ENCODE measurements at places on chromosomes 12 and 14.

DNA sequence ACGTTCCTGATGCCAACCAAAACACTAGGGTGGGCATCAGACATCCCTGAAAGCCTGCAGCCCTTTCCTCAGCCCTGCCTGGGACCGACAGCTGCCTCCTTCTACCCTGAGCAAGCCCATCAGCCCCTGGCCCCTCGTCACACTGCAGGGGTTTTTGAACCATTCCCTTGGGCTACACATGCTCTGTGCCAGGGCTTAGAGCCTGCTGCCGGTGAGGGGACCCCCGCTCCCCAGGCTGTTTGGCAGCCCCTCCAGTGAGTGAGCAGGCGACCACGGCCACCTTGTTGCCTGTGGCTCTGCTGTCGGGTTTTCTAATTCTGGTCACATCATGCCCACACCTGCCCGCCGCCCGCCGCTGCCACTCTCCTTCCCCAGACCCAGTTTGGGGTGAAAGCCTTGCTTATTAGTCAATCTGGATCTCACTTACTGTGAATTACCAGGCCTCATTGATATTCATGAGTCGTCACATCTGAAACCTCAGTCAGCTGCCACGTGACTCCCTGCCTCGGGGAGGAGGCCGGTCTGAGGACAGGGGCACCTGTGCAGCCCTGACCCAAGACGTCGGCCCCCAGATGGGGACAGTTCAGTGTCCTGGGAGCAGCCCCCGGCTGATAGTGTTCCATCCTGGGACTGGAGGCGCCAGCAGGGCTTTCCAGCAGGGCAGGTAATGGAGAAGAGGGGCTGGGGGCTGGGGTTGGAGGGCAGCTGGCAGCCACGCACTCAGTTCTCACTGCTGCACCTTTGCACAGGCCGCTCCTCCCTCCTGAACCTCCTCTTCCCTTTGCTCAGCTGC lies 163.0 kb downstream of the RBM19 start:
- DNase-seq, result no peak

DNA sequence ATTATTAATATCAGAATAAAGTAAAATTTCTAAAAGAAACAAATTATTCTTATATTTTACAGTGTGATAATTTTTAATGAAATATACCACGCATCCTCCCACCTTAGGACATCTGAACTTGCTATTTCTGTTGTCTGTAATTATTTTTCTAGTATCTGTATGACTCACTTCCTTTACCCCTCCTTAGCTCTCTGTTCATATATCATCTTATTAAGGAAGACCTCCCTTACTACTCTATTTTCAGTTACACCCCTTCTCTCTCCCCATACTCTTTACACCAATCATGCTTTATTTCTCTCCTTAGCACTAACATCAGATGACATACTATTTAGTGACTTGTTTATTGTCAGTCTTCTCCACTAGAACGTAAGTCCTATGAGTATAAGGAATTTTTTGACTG lies 34.2 kb upstream of the C12orf50 start:
- no peak for DNase-seq

DNA sequence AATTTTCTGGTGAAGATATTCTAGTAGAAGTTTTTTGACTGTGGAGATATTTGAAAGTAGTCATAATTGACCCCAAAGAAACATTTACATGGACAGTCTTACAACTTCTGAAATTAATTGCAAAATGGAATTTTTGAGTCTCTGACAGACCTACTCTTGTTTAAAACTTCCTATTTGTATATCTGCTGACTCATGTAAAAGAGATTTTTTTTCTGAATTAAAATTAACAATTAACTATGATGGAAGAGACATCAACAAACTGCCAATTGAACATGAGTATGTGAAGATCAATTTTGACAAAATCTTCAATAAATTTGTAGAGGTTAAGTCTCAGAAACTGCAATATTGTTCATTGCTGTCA lies 108.5 kb upstream of the MAX start:
- no peak for DNase-seq

GRCh38 chr12:31752450-31752849 lies 23.6 kb upstream of the AMN1 start:
- no peak for DNase-seq

DNA sequence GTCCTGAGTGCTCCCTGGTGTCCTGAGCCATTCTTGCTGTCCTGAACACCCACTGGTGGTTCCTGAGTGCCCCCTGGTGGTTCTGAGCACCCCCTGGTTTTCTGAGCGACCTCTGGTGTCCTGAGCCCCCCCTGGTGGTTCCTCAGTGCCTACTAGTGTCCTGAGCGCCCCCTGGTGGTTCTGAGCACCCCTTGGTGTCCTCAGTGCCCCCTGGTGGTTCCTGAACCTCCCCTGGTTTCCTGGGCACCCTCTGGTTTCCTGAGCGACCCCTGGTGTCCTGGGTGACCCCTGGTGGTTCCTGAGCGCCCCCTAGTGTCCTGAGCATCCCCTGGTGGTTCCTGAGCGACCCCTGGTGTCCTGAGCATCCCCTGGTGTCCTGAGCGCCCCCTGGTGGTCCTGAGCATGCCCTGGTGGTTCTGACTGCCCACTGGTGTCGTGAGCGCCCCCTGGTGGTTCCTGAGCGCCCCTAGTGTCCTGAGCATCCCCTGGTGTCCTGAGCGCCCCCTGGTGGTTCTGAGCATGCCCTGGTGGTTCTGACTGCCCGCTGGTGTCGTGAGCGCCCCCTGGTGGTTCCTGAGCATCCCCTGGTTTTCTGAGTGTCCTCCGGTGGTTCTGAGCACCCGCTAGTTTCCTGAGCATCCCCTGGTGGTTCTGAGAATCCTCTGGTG lies 473.1 kb downstream of the TMEM121 start:
- DNase-seq, result peak; percentile 98

DNA sequence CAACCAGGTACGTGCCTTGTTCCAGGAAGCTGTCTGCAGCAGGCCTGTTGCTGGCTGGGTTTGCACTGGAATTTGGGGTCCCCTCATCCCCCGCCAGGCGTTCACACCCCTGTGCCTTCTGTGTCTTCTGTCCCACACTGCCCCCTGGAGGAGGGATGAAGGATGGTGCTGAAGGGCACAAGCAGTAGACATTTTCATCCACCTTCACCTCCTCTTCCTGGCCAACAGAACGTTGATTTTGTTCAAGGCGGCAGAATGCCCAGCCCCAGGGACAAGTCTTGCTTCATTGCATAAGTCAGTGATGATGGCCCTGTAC lies 122.1 kb downstream of the CALM1 start:
- peak; percentile 41 for DNase-seq

- DNase-seq, result peak; percentile 40
Observed at GRCh38 chr12:1593174-1594005, 991 bp downstream of the FBXL14 start.

Data from stimulated activated CD4-positive, alpha-beta T cell treated with anti-CD3 and anti-CD28 coated beads, Interleukin-15, amount 100 ng/mL, for 48 hours (primary cell).